ENCODE measurements at places on chromosomes 7 and 10.
A peak's percentile ranks its signal among the peaks of the same experiment; 100 is the strongest.

- peak; percentile 30 for DNase-seq
These were observed 1.1 kb downstream of the PSMA2 start for GRCh38 chr7:42930889-42931288.

DNA sequence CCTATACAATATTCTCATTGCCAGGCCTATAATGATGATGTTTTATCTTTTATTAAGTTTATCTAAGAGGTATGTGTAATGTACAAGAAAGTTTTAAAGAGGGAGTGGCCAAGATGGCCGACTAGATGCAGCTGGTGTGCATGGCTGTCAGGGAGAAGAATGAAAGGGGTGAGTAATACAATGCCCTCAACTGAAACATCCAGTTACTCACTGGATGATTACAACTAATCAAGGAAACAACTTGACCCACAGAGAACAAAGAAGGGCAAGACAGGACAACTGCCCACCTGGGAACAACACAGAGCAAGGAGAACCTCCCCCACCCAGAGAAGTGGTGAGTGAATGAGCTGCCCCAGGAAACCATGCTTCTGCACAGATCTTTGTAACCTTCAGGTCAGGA lies 880.0 kb upstream of the LRRTM3 start:
- DNase-seq = no peak

GRCh38 chr7:106840342-106840741 lies 24.7 kb upstream of the PIK3CG start:
- DNase-seq = no peak

GRCh38 chr7:121730869-121731268 lies 142.1 kb upstream of the PTPRZ1 start:
- no peak for DNase-seq

DNA sequence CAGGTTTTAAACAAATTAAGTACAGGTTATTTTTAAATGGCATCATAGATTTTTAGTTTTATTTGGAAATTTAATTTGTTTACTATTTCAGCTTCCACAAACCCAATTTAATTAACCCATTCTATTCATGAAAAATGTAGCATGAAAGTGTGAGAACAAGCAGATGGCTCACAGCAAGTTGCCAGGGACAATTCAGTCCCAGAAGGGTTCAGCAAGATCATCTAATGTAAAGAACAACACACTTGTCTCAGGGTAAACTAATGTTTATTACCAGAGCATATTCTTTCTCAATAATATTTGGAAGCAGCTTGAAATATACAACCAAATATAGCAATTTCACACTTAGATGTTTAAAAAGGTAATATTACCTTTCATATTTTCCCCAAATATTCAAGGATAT lies 166.9 kb upstream of the SLC13A1 start:
- DNase-seq = no peak

DNA sequence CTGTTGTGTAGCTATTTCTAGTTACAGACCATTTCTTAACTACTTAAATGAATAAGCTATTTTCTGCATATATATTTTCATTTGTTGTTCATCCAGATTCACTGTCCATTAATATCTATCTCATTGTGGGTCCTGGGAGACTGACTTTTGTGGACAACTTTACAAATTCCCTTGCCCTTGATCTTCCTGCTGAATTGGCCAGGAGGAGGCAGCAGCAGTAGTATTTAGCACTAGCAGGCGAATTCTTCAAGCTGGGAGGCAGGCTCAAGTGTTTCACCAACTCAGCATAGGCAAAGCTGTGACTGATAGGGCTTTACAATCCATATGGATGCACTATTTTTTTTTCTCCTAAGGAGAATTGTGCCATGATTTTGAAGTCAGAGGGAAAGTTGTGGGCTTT lies 461.0 kb upstream of the NRG3 start:
- peak; percentile 14 for DNase-seq

DNA sequence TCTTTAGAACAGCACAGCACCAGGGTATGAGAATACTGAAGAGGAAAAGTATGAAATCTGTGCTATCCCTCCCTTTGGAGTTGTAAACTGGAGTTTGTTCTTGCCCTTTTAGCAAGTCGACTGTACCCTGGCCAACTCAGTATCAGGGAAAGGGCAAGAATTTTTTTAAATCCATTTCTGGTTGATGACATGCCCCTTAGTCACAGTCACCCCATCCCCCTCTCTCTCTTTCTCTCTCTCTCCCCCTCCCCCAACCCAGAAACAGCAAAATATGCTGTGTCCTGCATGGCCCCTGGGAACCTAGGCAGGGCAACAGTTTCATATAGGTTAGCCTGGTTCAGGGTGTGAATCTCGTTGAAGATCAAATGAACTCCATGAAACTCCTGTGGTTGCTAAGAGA lies 177.7 kb upstream of the ADO start:
- peak; percentile 11 for DNase-seq

DNA sequence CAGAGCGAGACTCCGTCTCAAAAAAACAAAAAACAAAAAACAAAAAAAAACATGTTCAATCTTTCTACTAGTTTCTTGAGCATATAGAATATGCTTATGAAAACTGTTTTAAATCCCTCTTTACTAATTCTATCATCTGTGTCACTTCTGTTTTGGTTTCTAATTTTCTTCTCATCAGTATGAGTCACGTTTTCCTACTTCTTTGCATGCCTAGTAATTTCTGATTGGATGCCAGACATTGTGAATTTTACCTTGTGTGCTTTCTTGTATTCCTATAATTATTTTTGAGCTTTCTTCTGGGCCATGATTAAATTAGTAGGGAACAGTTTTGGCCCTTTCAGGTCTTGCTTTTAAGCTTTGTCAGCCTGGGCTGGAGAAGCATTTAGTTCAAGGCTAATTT lies 9.9 kb downstream of the MICU1 start:
- peak; percentile 31 for DNase-seq

GRCh38 chr7:18224138-18224537 lies 196.5 kb upstream of the PRPS1L1 start:
- no peak for DNase-seq

DNA sequence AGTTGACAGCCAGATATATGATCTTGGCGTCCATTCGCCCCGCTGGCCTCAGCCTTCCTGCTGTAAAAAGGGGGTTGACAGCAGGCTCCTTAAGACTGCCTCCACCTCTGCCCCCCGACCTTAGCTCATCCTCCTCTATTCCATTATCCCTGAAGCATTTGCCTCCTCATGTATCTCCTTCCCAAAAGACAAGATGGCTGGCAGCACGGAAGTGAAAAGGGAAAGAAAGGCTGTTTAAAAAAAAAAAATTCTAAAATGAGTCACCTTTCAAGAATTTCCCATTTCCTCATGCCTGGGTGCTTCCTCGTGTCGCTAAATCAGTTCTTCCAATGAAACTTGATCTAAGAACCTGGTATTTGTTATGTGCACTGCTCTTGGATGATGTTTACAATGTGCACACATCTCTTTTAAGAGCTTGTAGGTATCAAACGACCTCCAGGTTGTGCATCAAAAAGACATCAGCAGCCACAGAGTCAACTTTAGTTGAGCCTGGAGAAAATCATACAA lies 1.7 kb downstream of the SCRN1 start:
- peak; percentile 51 for DNase-seq

- DNase-seq = peak; percentile 49
These were observed 1231.1 kb upstream of the CELF2 start for GRCh38 chr10:9786576-9786975.

DNA sequence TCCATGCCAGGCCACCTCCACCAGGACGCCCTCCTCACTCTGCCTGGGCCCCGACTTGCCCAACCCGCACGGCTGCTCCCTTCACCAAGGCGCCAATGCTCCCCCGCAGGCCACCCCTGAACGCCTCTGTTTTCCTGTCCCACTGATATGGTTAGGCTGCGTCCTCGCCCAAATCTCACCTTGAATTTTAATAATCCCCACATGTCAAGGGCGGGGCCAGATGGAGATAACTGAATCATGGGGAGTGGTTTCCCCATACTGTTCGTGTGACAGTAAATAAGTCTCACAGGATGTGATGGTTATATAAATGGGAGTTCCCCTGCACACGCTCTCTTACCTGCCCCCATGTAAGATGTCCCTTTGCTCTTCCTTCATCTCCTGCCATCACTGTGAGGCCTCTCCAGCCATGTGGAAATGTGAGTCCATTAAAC lies 29.8 kb downstream of the RSU1 start:
- no peak for DNase-seq

DNA sequence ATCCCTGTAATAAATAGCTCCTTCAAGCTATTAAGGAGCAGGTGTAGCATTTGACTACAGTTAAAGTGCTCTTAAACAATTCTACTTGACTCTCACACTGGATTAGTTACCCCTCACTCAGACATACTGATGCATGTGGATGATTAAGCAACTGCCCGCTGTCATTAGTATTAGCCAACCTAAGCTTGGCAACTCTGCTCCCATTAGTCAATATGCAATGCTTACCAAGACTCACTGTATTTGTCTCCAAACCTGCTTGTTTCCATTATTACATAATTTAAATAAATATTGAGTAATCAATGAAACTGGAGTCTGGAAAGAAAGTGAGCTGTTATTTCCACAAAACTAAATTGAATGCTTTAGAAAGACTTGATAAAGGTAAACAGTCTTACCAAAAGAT lies 144.0 kb upstream of the ASAH2 start:
- no peak for DNase-seq

GRCh38 chr7:158536871-158537515 lies 50.6 kb downstream of the PTPRN2 start:
- no peak for DNase-seq

DNA sequence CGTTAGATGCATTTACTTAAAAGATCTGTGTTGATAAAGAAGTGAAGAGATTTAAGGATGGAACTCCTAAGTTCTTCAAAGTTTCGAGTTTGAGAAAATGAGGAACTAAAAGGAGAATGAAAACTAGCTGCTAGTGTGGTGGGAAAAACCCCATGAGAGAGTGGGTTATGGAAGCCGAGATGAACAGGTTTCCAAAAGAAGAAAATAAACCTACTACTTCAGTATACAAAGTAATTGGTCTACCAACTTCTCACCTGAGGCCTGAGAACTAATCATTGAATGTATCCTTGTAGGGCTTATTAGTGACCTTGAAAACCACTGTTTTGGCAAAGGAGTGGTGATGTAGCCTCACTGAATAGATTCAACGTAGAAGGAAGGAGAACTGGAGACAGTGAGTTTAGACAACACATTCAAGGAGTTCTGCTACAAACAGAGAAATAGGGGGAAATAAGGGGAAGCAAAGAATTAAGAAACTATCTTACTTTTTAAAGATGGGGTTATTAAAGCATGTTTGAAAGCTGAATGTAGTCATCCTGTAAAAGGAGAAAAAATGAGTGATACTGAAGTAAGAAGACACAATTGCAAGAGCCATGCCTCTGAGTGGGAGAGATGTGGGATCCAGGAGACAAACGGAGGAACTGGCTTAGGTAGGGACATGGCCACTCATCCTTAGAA lies 50.8 kb downstream of the CH25H start:
- no peak for DNase-seq

GRCh38 chr10:86188796-86189558 lies 177.6 kb downstream of the GRID1 start:
- no peak for DNase-seq

DNA sequence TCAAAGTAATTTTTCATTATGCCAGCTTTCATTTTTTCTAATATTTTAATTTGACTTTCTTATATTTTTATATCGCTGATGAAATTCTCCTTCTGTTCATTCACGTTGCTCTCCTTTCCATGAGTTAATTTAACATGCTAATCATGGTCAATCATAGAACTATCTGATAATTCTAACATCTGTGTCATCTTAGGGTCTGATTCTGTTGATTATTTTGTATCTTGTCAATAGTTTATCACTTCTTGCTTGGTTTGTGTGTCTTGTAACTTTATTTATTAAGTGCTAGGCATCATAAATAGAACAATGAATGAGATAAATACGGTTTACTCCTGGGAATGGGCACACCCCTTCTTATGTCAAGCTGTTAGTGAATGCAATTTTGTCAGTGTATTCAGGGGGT lies 11.0 kb downstream of the TCERG1L start:
- DNase-seq = no peak

DNA sequence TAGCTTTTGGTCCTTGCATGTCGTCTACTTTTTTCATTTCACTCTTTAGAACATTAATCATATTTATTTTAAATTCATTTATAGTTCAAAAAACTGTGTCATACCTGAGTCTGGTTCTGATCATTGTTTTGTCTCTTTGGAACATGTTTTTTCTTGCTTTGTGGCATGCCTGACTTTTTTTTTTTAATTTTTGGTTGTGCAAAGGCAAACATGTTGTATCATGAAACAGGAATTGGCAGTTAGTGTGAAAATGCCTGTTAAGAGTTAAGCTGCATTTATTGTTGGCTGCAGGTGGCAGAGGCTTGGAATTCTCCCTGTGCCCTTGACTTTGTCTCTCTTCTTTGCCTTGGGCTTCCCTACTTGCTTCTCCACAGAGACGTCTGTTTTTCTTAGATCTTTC lies 525.0 kb upstream of the ADARB2 start:
- DNase-seq = no peak

GRCh38 chr7:30831936-30832335 lies 60.7 kb downstream of the MINDY4 start:
- DNase-seq = no peak

- DNase-seq = no peak
These were observed 58.5 kb downstream of the PWWP2B start for GRCh38 chr10:132455441-132455971.

GRCh38 chr10:113479346-113480080 lies 73.3 kb upstream of the HABP2 start:
- DNase-seq = no peak

DNA sequence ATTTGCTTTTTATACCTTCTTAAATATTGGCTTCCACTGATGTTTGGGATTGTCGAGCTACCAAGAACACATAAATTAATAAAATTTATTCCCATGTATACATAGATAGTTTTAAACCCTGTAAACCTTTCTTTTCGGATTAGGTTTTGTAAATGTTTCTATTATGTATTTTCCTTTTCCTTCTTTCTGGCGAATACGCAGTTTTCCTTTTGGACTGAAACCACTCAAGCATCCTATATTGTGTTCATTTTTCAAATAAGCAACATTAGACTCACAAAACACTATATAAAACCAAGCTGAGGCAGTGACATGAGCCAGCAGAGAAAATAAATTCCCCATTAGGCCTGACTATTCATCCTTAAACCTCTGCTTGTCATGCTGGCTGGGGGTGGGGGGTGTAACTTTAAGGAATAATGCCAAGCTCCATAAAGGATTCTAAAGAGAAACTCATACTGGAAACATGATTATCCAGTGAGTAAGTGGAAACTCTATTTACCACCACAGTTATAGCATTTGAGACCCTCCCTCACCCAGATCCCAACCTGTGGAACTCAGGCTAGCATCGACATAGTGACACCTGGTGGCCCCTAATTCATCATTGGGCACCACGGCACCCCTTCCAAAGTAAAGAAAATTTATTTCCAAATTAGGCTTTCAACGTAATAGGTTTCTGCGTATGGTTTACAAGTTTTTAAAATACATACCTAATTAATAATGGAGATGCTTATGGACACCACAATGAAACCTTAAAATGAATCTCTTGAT lies 86.5 kb upstream of the CELF2 start:
- no peak for DNase-seq

GRCh38 chr10:15516256-15517085 lies 145.4 kb upstream of the FAM171A1 start:
- DNase-seq = no peak

GRCh38 chr7:36749282-36749960 lies 25.1 kb upstream of the AOAH start:
- no peak for DNase-seq

GRCh38 chr7:18352339-18353255 lies 143.0 kb upstream of the HDAC9 start:
- peak; percentile 80 for DNase-seq

GRCh38 chr7:2473496-2474180 lies 2.6 kb downstream of the GRIFIN start:
- no peak for DNase-seq
